Gastrocnemius medialis (tissue), 4 donors: ENCODE measurements at places on chromosomes 7 and 10.

DNA sequence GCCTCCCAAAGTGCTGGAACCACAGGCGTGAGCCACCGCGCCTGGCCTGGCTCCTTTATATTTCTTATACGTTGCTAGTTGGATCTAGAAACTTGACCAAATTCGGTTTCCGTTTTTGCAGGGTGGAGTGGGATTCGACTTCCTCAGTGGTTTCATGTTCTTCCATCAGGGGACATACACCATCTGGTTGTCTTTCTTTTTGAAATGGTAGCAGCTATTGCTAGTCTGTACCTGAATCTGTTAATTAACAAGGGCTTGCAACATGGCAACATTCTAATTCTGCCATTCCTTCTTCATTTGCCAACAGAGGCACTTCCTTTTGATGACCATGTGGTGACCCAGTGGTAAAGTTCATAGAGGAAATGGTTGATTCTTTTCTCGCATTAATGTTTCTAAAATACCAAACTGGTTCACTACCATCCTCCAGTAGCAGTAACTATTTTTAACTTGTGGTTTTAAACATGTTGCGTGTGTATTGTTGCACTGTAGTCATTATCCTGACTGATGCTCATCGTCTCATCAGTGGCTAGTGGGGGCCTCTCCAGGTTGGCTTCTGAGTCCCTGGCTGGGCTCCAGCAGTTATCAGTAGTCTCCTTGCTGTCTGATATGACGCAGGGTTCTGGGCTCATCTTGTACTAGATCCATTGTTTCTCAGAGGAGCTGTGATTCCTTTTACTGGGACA, 159.2 kb downstream of the RGS10 start:
- no peak for DNase-seq

DNA sequence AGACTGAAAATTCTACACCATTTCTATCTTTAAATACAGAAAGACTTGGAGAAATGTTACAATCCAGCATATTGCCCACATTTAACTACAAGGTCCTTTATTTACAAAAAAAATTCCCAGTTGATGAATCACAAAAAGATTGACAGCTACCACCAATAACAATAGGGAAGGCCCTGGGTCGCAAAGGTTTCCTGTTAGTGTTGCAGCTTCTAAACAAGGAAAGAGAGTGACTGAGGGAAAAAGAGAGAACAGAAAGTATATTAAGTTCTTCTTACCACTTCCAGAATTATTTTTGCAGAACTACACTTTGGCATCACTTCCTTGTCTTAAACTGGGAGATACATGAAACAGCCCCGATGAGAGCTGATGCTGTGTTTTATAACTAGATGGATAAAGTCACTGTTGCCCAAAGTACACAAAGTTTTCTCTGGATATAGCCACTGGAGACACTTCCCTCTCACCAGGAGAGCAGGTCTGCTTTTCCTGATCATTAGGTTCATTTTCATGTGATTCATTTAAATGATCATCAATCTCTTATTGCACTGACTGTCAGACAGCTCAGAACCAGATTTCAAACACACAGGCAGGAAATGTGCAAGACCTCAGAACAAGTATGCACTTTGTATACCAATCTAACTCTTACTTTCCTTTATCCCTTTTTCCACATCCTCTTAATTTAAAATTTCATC, 57.0 kb downstream of the SHTN1 start:
- DNase-seq, result no peak

- DNase-seq, result no peak
Observed at GRCh38 chr7:27134392-27134791, 3.8 kb upstream of the HOXA4 start.

GRCh38 chr7:154953006-154953684, 49.8 kb downstream of the PAXIP1 start:
- no peak for DNase-seq

- peak; percentile 97 for DNase-seq
Observed at GRCh38 chr10:80196270-80196949, 8.9 kb downstream of the ANXA11 start.

GRCh38 chr10:5531558-5532306, 7.0 kb downstream of the CALML3 start:
- DNase-seq, result no peak

DNA sequence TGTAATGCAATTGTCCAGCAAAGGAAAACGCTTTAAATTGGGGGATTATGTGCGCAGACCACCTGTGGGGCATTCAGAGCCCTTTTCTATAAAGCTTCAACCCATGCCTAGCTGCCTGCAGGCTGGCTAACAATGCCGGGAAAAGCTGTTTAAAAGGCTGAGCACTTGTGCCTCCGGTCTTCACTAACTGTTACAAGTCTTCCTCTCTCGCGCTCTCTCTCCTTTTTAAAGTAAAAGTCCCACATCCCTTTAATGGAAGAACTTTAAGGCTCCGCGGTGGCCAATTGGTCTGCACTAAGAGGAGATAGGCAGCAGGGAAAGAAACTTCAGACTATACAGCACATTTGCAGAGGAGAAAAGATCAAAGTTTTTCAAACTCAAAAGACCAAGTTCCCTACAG, 4.6 kb downstream of the FZD8 start:
- DNase-seq, result no peak

GRCh38 chr10:70913191-70913892, 25.0 kb upstream of the PCBD1 start:
- DNase-seq, result no peak

GRCh38 chr7:131354390-131354789, 26.7 kb downstream of the MKLN1 start:
- DNase-seq, result no peak

GRCh38 chr7:150858236-150859197, 6.2 kb downstream of the AOC1 start:
- DNase-seq, result no peak

GRCh38 chr7:87370660-87371180, 25.3 kb downstream of the CROT start:
- no peak for DNase-seq

DNA sequence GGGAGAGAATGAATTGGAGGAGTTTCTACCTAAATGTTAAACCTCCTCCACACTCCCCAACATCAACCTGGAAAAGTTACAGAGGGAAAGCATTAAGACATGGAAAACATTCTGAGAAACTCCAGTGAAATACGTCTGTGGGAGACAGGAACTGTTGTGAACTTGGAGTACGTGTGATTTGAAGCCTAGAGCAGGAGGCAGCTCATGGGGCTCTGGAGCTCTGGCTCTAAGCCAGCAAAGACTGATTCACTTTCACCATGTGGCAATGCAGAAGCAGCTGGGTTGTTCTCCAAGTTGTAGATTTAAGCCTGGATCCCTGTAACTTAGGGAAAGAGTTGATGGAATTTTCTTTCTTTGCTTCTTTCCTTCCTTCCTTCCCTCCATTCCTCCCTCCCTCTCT, 503.2 kb downstream of the NRG3 start:
- no peak for DNase-seq

DNA sequence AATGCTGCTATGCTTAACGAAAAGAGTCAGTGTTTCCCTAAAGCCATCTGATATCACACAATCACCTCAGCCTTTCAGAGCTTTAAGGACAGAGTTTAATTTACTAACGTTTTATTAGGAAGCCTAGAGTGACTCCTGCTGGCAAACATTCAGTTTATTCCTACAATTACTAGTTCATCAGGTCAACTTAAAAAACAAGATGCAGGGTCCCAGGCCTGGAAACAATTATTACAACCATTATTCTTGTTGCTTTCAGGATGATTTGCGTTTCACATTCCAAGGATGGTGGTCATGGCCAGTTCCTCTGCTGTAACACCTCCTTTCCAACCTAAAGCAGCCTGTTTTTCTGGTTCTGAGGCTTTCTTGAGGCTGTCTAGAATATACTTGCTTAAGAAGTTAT, 1.5 kb upstream of the FAM53B start:
- DNase-seq, result no peak

- DNase-seq, result no peak
Observed at GRCh38 chr10:30055226-30055662, 4.1 kb downstream of the JCAD start.

GRCh38 chr7:3280946-3281656, 20.0 kb upstream of the SDK1 start:
- no peak for DNase-seq

GRCh38 chr7:45106-46090, 147.0 kb upstream of the FAM20C start:
- DNase-seq, result no peak

- no peak for DNase-seq
Observed at GRCh38 chr10:49089152-49089551, 26.2 kb downstream of the VSTM4 start.

DNA sequence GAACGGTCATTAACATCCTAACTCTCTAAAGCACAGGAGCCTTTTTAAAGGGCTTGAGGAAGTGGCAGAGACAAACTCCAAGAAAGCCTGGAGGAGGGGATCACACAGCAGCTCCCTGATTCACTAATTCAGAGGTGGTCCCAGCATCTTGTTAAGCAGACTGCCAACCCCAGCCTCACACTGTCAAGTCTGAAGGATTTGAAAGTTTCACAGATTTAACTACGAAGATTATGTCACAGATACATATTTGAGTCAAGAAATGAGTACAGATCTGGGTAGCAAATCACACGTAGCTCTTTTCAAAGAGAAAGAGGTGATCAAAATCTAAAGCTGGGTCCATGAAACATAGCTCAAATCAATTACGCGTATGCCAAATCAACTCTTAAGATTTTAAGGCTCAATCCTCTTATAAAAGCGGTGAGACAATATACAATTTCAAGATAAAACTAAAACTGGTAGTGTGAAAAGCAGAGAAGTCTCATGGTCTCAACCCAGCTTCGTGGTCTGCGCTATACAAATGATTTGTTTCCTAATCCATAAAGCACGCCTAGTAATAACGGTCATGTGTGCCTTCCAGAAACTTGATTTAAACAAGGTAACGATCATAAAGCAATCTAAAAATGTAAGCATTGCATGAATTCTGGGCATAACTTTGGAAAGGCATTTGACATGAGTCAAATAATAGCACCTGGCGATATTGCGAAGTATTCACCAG, 229.9 kb upstream of the MKLN1 start:
- no peak for DNase-seq

DNA sequence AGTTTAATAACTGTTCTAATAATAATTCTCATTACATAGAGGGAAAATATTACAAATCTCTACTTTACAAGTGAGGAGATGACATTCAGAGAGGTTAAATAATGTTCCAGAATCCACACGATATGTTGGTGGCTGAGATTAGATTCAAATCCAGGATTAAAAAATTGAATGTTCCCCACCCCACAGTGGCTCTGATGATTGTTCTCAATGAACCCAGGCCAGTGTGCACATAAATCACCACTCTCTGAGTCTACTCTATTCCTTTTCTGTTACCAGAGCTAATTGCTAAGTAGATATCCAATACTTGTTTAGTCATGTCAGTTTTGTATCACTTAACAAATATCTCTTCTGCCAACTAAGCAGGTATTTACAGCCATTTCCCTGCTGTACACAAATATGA, 281.0 kb downstream of the ABCA13 start:
- no peak for DNase-seq

- DNase-seq, result no peak
Observed at GRCh38 chr7:157233677-157234076, 95.0 kb downstream of the UBE3C start.

DNA sequence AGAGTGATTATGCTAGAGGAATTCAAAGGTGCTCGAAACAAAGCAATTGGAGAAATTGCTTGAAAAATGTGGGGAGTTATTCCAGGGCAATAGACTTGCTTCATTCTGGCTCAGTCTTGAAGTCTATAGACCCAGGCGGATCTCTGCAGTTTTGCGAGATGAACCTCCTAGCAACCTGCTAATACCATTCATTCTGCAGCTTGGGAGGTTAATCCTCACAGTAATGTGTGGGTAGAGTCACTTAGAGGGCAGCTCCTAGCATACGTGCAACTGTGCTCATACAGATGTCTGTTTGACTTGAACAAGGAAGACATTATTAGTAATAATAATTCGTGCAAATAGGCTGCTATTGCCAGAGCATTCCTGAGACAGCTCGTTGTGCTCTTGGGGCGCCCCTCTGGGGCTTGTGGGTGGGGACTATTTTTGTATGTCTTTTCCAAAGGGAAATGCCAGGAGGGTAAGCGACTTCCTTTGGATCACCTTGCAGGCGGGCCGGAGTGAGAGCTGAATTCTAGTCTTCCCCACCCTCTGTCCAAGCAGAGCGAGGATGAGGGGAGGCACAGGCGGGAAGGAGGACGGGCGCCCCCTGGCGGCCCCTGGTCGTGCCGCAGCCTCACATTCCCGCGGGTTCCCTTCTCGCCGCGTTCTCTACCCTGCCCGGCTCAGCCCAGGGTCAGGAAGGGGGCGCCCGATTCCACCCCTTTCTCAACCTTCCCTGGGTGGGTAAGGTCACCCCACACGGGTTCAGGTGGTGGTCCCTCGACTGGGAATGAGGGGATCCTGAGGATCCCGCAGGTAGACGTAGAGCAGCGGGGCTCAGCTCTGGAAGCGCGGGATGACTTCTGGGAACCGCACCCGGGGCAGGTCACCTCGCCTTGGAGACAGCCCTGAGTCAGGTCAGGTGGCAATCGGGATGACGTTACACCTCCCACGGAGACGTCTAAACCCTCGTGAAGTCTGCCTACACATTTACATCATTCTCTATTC, 241.5 kb downstream of the PHTF2 start:
- DNase-seq, result no peak

GRCh38 chr7:152544481-152544927, 108.7 kb upstream of the KMT2C start:
- DNase-seq, result no peak

DNA sequence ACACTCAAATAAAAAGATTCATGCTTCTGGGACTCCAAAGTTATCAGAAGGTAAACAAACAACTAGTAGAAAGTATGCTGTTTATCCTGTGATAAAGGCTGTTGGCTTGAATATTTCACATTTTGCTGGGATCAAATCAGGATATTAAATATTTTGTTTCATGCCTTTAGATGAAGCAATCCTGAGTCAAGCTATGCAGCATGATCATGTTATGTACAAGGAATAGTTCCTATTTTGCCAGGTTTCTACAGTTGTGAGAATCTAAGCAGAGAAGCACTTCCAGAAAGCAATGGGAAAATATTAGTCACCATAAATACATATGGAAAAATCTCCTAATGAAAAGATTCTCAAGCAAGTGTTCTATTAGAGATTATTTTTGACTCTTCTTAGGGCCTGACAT, 262.8 kb upstream of the PCDH15 start:
- no peak for DNase-seq

- DNase-seq, result no peak
Observed at GRCh38 chr7:149637911-149638565, 135.3 kb downstream of the ZNF467 start.

GRCh38 chr10:127303105-127303504, 106.7 kb upstream of the INSYN2A start:
- DNase-seq, result no peak

GRCh38 chr7:27147199-27148030, at the start of gene HOXA6:
Gene HOXA6, minus strand, starts transcription at chr7:27147774. Its CDS starts 25 bp downstream, at chr7:27147749.
- no peak for DNase-seq

GRCh38 chr10:112689327-112690072, 242.5 kb downstream of the VTI1A start:
- no peak for DNase-seq

- DNase-seq, result no peak
Observed at GRCh38 chr7:132410385-132410784, 165.9 kb downstream of the PLXNA4 start.
